PC-9 (cell line): ENCODE measurements at places on chromosomes 3 and 15. TPM values are rescaled to one million over a fixed set of nuclear protein-coding genes. Genes with fewer than 3 reads are reported as not detected.

- H3K27ac ChIP-seq, result no peak overlapping the region
- no peaks in the 10 kb centered on the region for H3K4me1 ChIP-seq
- no peaks in the 10 kb centered on the region for H3K27me3 ChIP-seq
- DNase-seq, result no peak
- no peaks in the 10 kb centered on the region for H3K36me3 ChIP-seq
These were observed 161.7 kb downstream of the CD47 start for GRCh38 chr3:107929088-107929487.

Gene RBP2
- total RNA-seq, result not detected in 2 replicates

Gene FAM131A
- total RNA-seq, result 25.5 and 28.2 TPM in 2 replicates

Gene LARP6
- 31.2 and 33.4 TPM in 2 replicates for total RNA-seq

Gene THSD4
- 29.3 and 33.1 TPM in 2 replicates for total RNA-seq

GRCh38 chr3:111932946-111933345 lies 45.9 kb upstream of the ABHD10 start:
- DNase-seq, result no peak
- no peak overlapping the region for H3K27ac ChIP-seq
- no peaks in the 10 kb centered on the region for H3K27me3 ChIP-seq
- no peak overlapping the region for H3K4me3 ChIP-seq

GRCh38 chr3:21562243-21562642 lies 188.8 kb downstream of the ZNF385D start:
- no peak for DNase-seq
- no peak overlapping the region for H3K27ac ChIP-seq
- H3K4me3 ChIP-seq, result no peak overlapping the region
- no peaks in the 10 kb centered on the region for H3K36me3 ChIP-seq

Gene NLGN1
- 1.4 TPM in 2 replicates for total RNA-seq

GRCh38 chr3:189739378-189739777 lies 108.2 kb downstream of the TP63 start:
- no peak for DNase-seq
- H3K4me3 ChIP-seq, result no peak overlapping the region
- H3K27ac ChIP-seq, result no peak overlapping the region
- no peaks in the 10 kb centered on the region for H3K27me3 ChIP-seq
- H3K36me3 ChIP-seq, result no peaks in the 10 kb centered on the region

Gene FAM174B
- 77.5 and 90.3 TPM in 2 replicates for total RNA-seq

Gene CERS3
- not detected in 2 replicates for total RNA-seq

DNA sequence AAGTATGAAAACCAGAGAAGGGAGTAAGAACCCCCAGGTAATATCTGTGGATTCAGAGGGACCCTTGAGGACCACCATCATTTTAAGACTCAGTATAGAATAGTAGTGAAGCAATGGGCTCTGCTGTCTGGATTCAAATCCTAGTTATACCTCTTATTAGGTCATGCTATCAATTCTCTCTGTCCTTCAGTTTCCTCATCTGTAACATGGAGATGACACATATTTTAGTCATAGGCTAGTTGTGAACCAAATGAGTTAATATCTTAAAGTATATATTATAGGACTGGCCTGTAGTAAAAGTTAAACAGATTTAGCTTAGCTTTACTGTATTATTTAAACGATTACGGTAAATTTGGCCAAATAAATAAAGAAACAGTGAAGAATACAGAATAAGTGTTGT lies 177.3 kb upstream of the GOLIM4 start:
- H3K27me3 ChIP-seq, result no peaks in the 10 kb centered on the region
- H3K4me3 ChIP-seq, result no peak overlapping the region
- H3K4me1 ChIP-seq, result no peaks in the 10 kb centered on the region

GRCh38 chr3:28951772-28952556 lies 328.9 kb upstream of the RBMS3 start:
- no peaks in the 10 kb centered on the region for H3K36me3 ChIP-seq
- no peak overlapping the region for H3K27ac ChIP-seq
- H3K4me1 ChIP-seq, result no peaks in the 10 kb centered on the region
- H3K27me3 ChIP-seq, result no peaks in the 10 kb centered on the region
- H3K4me3 ChIP-seq, result no peak overlapping the region

- H3K36me3 ChIP-seq, result no peaks in the 10 kb centered on the region
- no peak overlapping the region for H3K4me3 ChIP-seq
- no peak for DNase-seq
- H3K4me1 ChIP-seq, result no peaks in the 10 kb centered on the region
- H3K27ac ChIP-seq, result no peak overlapping the region
- 0 out of 2 replicates have a peak, but pooled peaks cover 3% of the 10 kb centered on the region for H3K27me3 ChIP-seq
These were observed 408.8 kb downstream of the OCA2 start for GRCh38 chr15:27690290-27690689.

- H3K27me3 ChIP-seq, result no peaks in the 10 kb centered on the region
- H3K4me3 ChIP-seq, result peak overlapping the region; percentile 86
- H3K36me3 ChIP-seq, result peaks cover 6% of the 10 kb centered on the region; the same call in 1 of the 2 replicates
- peak overlapping the region; percentile 74 for H3K27ac ChIP-seq
These were observed 585 bp downstream of the SLCO3A1 start for GRCh38 chr15:91853948-91854638.

GRCh38 chr15:60162251-60162967 lies 158.3 kb downstream of the FOXB1 start:
- no peak overlapping the region for H3K27ac ChIP-seq
- DNase-seq, result peak; percentile 18
- no peaks in the 10 kb centered on the region for H3K36me3 ChIP-seq
- H3K27me3 ChIP-seq, result no peaks in the 10 kb centered on the region
- H3K4me1 ChIP-seq, result no peaks in the 10 kb centered on the region

Gene ARNT2
- total RNA-seq, result 1.1 and 4.3 TPM in 2 replicates

DNA sequence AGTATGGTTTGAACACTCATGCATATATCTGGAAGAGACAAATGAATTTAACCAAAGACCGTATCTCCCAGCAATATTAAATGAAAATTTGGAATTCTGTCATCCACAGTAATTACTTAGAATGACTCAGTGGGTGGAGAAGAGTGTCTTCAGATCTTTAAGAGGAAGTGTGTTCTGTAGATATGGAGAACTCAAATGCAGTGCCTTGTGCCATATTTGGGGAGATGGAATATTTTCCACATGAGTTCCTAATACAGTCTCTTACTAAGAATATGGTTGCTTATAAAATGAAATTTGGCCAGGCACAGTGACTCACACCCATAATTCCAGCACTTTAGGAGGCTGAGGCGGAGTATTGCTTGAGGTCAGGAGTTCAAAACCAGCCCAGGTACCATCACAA lies 40.5 kb downstream of the ANO10 start:
- H3K36me3 ChIP-seq, result no peaks in the 10 kb centered on the region
- DNase-seq, result no peak
- H3K4me1 ChIP-seq, result no peaks in the 10 kb centered on the region
- H3K27ac ChIP-seq, result no peak overlapping the region
- H3K4me3 ChIP-seq, result no peak overlapping the region

DNA sequence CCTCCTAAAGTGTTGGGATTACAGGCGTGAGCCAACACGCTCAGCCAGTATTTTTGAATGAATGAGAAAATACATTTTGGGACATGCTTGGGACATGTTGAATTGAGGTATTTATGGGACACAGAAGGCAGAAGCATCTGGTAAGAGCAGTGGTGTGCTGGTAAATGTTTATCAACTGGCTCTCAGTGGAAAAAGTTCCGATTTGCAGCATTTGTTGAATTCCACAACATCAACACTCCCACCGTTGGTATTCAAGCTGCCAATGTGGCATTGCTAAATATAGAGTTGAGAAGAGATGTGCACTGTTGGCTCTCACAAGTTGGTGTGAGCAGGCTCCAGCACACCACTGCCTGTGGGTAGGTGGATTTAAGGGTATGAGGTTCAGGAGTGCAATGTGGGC lies 35.8 kb upstream of the LRRFIP2 start:
- no peaks in the 10 kb centered on the region for H3K27me3 ChIP-seq
- DNase-seq, result no peak
- no peaks in the 10 kb centered on the region for H3K4me1 ChIP-seq
- no peak overlapping the region for H3K4me3 ChIP-seq
- H3K36me3 ChIP-seq, result no peaks in the 10 kb centered on the region

- H3K36me3 ChIP-seq, result no peaks in the 10 kb centered on the region
- no peaks in the 10 kb centered on the region for H3K4me1 ChIP-seq
- no peak for DNase-seq
- no peak overlapping the region for H3K27ac ChIP-seq
- peaks cover 8% of the 10 kb centered on the region for H3K27me3 ChIP-seq
These were observed 362.3 kb upstream of the RGMA start for GRCh38 chr15:93451265-93451664.

Gene CTDSPL
- 118 and 124 TPM in 2 replicates for total RNA-seq

Gene GOLGA8J
- total RNA-seq, result not detected in 2 replicates

DNA sequence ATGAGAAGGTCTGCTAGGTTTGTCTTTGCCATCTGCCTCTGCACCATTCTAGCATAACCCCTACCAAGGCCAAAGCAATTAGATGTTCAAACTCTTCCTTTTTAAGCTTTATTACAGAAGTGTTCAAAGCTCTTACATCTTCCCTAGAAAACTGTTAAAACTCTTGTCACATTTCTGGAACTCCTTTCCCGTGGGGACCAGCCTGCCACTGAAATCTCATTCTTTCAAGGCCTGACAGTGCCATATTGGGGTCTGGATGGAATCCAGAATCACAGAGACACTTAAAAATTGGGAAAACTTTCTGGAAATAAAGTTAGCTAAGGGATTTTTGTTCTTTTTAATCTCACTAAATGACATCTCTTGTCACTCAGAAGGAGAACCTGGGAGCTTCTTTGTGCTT lies 153.8 kb upstream of the SLCO3A1 start:
- DNase-seq, result no peak
- H3K36me3 ChIP-seq, result no peaks in the 10 kb centered on the region
- H3K4me3 ChIP-seq, result no peak overlapping the region

Gene SLMAP
- total RNA-seq, result 116 and 119 TPM in 2 replicates

DNA sequence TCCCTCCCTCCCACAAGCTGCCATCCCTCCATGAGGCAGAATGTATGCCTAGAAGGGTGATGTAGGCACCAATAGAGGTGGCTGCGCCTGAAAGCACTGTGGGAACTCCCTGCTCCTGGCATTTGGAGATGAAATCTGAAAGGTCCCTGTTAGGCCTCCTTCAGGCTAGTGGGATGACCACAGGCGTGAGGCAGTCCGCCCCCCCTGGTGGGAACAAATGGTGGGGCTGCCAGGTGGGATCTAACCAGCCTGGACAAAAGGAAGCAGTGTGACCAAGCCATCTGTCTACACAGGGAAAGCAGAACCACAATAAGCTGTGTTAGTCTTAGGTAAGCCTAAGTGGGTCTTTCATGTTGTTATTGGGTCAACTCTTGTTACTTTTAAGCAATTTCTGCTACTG lies 25.3 kb downstream of the IL5RA start:
- peaks cover 10% of the 10 kb centered on the region; the same call in 1 of the 2 replicates for H3K27me3 ChIP-seq
- no peaks in the 10 kb centered on the region for H3K4me1 ChIP-seq
- no peaks in the 10 kb centered on the region for H3K36me3 ChIP-seq
- H3K4me3 ChIP-seq, result no peak overlapping the region
- H3K27ac ChIP-seq, result no peak overlapping the region
- no peak for DNase-seq

DNA sequence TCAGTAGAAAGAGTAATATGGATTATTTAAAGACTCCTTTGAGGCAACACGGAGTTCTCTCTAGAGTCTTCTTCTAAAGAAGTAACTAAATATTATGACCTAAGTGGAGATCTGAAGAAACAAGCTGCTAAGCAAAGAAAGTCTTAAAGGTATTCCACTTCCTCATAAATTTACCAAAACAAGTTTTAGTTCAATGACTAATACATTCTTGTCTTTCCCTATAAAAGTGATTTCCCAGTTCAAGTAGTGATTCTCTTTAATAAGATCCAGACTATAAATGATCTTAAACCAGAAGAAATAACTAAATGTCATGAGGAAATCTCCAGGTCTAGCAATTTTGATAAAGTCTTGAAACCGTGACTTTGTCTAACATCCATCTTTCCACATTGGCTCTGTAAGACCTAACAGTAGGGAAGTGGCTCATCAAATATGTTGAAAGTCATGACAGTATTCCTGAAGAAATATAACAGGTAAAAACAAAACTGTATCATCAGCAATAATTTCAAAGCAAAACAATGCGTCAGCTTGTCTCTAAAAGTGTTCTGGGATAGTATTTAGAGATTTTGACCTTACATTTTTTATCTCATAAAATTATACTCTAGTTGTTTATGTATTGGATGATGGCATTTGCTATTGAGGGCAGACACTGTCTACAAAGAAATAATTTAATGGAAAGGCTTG lies 51.8 kb upstream of the NEDD4 start:
- peaks cover 35% of the 10 kb centered on the region for H3K4me1 ChIP-seq
- no peak for DNase-seq
- no peak overlapping the region for H3K4me3 ChIP-seq
- H3K36me3 ChIP-seq, result no peaks in the 10 kb centered on the region; the same call in 1 of the 2 replicates
- no peaks in the 10 kb centered on the region for H3K27me3 ChIP-seq
- H3K27ac ChIP-seq, result no peak overlapping the region

Gene C3orf85
- not detected in 2 replicates for total RNA-seq

- H3K4me3 ChIP-seq, result no peak overlapping the region
- no peak overlapping the region for H3K27ac ChIP-seq
- no peaks in the 10 kb centered on the region for H3K27me3 ChIP-seq
- no peaks in the 10 kb centered on the region for H3K4me1 ChIP-seq
These were observed 289.2 kb downstream of the ROBO1 start for GRCh38 chr3:79478620-79479019.

Gene PLEKHO2
- total RNA-seq, result 7.5 and 7.9 TPM in 2 replicates

DNA sequence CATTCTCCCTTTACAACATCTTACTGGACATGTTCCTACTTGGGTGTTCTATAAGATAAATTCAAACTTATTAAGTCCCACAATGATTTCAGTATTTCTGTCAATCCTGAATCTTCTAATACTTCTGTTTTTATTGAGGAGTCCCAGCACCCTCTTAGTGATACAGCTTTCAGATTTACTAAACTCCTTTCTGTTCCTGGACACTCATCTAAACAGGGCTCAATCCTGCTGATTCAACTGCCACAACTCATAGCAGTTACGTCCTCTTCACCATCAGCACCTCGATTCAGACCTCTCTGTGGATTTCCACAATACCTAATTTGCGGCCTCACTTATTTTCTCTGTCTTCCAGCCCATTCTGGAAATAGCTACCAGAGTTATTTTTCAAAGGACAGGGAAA lies 101.6 kb downstream of the KCNMB2 start:
- H3K36me3 ChIP-seq, result no peaks in the 10 kb centered on the region
- no peak overlapping the region for H3K4me3 ChIP-seq
- no peak for DNase-seq
- H3K27ac ChIP-seq, result no peak overlapping the region

- H3K27ac ChIP-seq, result peak overlapping the region; percentile 14
- no peaks in the 10 kb centered on the region for H3K36me3 ChIP-seq
- peaks cover 22% of the 10 kb centered on the region for H3K4me1 ChIP-seq
- peak; percentile 53 for DNase-seq
- H3K27me3 ChIP-seq, result no peaks in the 10 kb centered on the region
These were observed 96.3 kb upstream of the BCL6 start for GRCh38 chr3:187841560-187841959.

Gene HYPK
- total RNA-seq, result 10.1 and 14.4 TPM in 2 replicates

DNA sequence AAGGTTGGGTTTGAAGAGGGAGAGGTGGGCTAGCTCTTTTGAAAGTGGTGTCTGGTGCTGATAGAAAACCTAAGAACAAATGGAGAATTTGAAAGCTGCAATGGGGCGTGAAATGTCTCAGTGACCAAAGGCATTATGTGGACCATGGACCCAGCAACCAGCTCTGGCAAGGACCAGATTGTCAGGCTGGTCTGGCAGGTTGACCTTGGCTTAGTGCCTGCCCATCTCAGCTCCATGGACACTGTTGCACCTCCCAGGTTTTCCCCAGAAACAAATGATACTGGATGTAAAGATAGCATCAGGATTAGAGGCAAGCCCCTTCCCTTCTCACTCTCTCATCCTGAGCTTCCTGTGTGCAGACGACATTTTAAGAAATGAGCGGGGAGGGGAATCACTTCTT lies 302.9 kb upstream of the LRRFIP2 start:
- H3K27me3 ChIP-seq, result peaks cover 48% of the 10 kb centered on the region
- no peaks in the 10 kb centered on the region for H3K36me3 ChIP-seq
- no peak overlapping the region for H3K4me3 ChIP-seq
- no peaks in the 10 kb centered on the region for H3K4me1 ChIP-seq

- H3K4me1 ChIP-seq, result no peaks in the 10 kb centered on the region
- no peaks in the 10 kb centered on the region for H3K36me3 ChIP-seq
- DNase-seq, result no peak
- no peak overlapping the region for H3K27ac ChIP-seq
- no peaks in the 10 kb centered on the region for H3K27me3 ChIP-seq
- H3K4me3 ChIP-seq, result no peak overlapping the region
These were observed 259.2 kb upstream of the TLE3 start for GRCh38 chr15:70356919-70357318.
